ENCODE measurements at places on chromosomes 16 and 17. TPM values are rescaled to one million over a fixed set of nuclear protein-coding genes. Genes with fewer than 3 reads are reported as not detected.

PAM16 gene
- total RNA-seq, result 50.7 TPM

SEPHS2 gene
- total RNA-seq, result 18.9 TPM

PRSS22 gene
- 23.4 TPM for total RNA-seq

PRSS36 gene
- not detected for total RNA-seq

ITGAX gene
- total RNA-seq, result not detected

HOXB8 gene
- not detected for total RNA-seq

SCNN1B gene
- total RNA-seq, result 2.7 TPM

ASPHD1 gene
- total RNA-seq, result 5.4 TPM

CA10 gene
- not detected for total RNA-seq

ZACN gene
- not detected for total RNA-seq

TSPAN10 gene
- total RNA-seq, result 0.74 TPM

CD7 gene
- total RNA-seq, result not detected

MED31 gene
- 38.9 TPM for total RNA-seq

RAPGEFL1 gene
- 58.6 TPM for total RNA-seq

RGS9 gene
- total RNA-seq, result 1.8 TPM

GNGT2 gene
- total RNA-seq, result not detected

LRRC37B gene
- total RNA-seq, result 5.7 TPM

PFN1 gene
- total RNA-seq, result 1,690 TPM

ATXN2L gene
- 69.4 TPM for total RNA-seq

CDT1 gene
- 56.5 TPM for total RNA-seq

APOH gene
- not detected for total RNA-seq

WWOX gene
- 20.9 TPM for total RNA-seq
